ENCODE measurements at places on chromosomes 2 and 18. TPM values are rescaled to one million over a fixed set of nuclear protein-coding genes. Genes with fewer than 3 reads are reported as not detected.

Gene RBM43
- 0.83 TPM for polyA plus RNA-seq

Gene TTN
- 0.06 TPM for polyA plus RNA-seq

Gene ACADL
- not detected for polyA plus RNA-seq

Gene GALNT13
- not detected for polyA plus RNA-seq

Gene C2orf78
- polyA plus RNA-seq = not detected

Gene CPS1
- polyA plus RNA-seq = not detected

Gene IKZF2
- polyA plus RNA-seq = 13.6 TPM

- H3K27ac ChIP-seq = no peak overlapping the region
- peaks cover 6% of the 10 kb centered on the region for H3K4me1 ChIP-seq
- H3K36me3 ChIP-seq = no peaks in the 10 kb centered on the region
- H3K4me3 ChIP-seq = no peak overlapping the region
- peaks cover 2% of the 10 kb centered on the region for H3K27me3 ChIP-seq
These were observed 497.6 kb upstream of the FAM98A start for GRCh38 chr2:34096562-34097171.

DNA sequence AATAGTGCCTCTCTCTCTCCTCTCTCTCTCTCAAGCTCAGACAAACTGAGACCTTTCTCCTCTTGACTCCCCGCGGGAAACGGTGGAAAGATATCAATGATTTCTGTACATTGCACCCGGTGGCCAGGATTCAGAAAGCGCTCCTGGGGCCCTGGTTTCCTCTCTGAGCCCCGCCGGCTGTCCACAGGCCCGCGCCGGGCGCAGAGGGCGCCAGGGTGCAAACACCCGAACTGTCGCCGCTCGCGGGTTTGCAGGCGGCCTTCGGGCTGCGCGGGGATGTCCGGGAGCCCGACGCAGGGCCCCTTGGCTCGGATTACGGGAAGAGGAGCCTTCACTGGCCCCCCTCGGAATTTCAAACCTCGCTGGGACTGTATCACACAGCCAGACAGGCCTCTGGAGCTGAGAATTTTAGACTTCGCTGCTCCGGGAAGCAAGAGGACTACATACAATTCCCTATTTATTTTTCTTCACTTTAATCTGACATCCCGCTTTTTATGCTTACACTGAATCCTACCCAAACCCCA lies 5.2 kb upstream of the EN1 start:
- DNase-seq = no peak
- H3K27me3 ChIP-seq = peaks cover 65% of the 10 kb centered on the region
- H3K4me1 ChIP-seq = peaks cover 18% of the 10 kb centered on the region
- peaks cover 3% of the 10 kb centered on the region for H3K36me3 ChIP-seq

DNA sequence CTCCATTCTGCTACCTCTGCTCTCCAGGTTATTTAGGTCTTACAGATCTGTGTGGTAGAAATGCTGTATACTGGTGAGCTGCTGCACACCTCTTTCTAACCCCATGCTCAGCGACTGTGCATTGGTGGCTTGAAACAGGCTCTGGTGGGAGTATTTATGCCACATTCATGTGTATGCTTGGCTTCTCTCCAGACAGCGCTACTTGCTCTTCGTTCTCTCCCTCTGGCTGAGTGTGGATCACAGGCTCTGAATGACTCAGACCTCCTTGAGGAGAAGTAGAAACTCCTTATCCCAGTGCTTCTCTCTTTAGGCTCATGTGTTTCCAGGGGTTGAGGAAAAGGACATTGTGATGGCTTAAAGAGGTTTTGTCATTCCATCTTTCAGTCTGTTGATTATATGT lies 54.9 kb downstream of the FHOD3 start:
- no peak for DNase-seq
- H3K4me3 ChIP-seq = no peak overlapping the region
- no peak overlapping the region for H3K27ac ChIP-seq
- peaks cover 12% of the 10 kb centered on the region for H3K27me3 ChIP-seq
- H3K4me1 ChIP-seq = no peaks in the 10 kb centered on the region

DNA sequence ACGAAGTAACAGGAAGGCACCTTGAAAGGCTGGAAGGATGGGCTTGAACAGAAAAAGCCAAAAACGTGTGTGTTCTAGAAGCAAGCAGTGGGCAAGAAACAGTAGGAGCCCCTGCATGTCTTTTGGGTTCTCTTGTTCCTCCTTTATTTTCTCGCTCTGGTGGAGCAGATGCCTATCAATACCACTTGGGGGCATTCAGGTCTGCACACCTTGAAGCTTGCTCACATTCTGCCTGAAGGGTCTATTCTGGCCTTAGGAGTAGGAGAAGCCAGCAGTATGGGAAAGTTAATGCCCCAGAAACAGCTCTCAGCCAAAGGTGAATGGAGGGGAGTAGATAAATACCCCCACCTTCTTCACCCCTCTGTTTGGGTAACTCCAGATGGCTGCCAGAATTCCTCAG lies 204.5 kb downstream of the TXNL1 start:
- no peak for DNase-seq
- H3K27me3 ChIP-seq = peaks cover 2% of the 10 kb centered on the region
- peaks cover 13% of the 10 kb centered on the region for H3K4me1 ChIP-seq

- H3K36me3 ChIP-seq = no peaks in the 10 kb centered on the region
- H3K27ac ChIP-seq = no peak overlapping the region
- no peak for DNase-seq
- H3K4me1 ChIP-seq = no peaks in the 10 kb centered on the region
- H3K27me3 ChIP-seq = peaks cover 5% of the 10 kb centered on the region
These were observed 98.0 kb downstream of the MARCHF4 start for GRCh38 chr2:216274194-216274840.

- H3K27me3 ChIP-seq = peaks cover 6% of the 10 kb centered on the region
- no peaks in the 10 kb centered on the region for H3K4me1 ChIP-seq
- DNase-seq = no peak
These were observed 84.0 kb downstream of the SEPTIN10 start for GRCh38 chr2:109529532-109530449.

DNA sequence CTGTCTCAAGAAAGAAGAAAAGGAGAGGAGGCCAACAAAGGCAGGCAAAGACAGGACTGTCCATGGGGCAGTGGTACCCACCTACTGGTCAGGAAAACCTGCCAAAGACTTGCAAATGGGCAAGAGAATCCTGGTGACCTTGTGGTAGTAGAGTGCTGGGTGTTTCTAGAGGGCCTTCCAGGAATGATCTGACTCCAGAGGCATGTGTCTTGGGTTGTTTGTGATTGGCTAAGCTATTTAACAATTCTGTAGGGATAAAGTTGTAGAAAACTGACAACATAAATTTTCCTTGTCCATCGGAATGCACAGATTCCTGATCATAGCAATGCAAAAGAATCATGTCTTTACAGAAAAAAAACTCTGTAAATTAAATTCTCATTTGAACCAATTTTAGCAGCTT lies 68.5 kb upstream of the ZNF532 start:
- DNase-seq = no peak
- H3K4me3 ChIP-seq = no peak overlapping the region
- no peaks in the 10 kb centered on the region for H3K27me3 ChIP-seq

DNA sequence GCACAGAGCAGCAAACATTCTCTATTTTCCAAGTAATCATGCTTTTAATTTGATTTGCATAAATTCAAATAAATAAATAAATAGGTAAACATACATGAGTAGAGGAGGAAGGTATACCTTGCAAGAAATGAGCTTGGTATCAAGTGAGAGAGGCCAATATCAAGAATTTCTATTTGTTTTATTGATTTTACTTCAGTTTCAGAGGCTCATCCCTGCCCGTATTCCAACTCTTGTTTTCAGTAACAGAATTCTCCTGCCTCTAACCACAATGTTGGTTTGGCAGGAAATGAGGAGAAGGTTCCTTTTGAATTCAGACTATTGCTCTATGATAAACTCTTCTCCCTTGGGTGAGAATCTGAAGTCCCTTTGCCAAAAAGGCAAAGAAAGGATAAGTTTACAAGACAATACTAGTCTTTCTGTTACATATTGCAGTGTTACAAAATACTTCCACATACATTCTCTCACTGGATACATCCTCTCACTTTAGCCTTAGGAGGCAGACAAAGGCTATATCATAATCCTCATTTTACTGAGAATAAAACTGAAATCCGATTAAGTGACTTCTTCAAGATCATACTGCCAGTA lies 68.3 kb upstream of the ZNF397 start:
- H3K4me1 ChIP-seq = peaks cover 4% of the 10 kb centered on the region
- H3K36me3 ChIP-seq = no peaks in the 10 kb centered on the region
- DNase-seq = no peak
- no peak overlapping the region for H3K27ac ChIP-seq
- H3K27me3 ChIP-seq = peaks cover 2% of the 10 kb centered on the region
- no peak overlapping the region for H3K4me3 ChIP-seq

DNA sequence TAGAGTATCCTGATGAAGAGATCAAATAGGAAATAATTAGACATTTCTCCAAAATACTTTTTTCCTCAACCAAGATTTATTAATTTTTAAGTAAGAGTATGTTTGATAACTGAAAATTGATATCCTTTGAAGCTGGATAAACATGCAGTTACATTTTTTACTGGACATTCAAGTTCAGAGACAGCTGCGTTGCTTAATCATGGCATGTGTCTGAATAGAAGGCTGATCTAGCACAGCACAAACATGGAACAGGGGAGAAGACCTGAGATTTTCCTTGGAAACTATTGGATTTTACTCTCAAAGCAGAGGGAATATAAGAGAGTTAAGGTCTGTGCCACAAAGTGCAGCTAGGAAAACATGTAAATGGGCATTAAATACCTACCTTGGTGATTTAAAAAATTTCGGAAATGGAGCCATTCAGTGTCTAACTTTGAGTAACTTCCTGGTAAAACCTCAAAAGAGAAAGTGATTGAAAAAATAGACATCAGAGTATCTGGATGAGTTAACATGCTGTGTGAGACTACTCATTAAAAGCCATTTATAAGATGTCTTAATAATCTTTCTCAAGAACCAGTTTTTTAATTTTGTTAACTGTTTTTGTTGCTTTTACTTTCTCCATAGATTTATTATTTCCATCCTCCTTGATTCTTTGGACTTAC lies 31.8 kb downstream of the CRIM1 start:
- peaks cover 14% of the 10 kb centered on the region for H3K4me1 ChIP-seq
- no peak overlapping the region for H3K27ac ChIP-seq
- DNase-seq = peak; percentile 11
- H3K27me3 ChIP-seq = no peaks in the 10 kb centered on the region

- H3K27ac ChIP-seq = no peak overlapping the region
- no peaks in the 10 kb centered on the region for H3K4me1 ChIP-seq
- no peak for DNase-seq
- no peak overlapping the region for H3K4me3 ChIP-seq
These were observed 112.2 kb upstream of the ANKRD30BL start for GRCh38 chr2:132274000-132274399.

DNA sequence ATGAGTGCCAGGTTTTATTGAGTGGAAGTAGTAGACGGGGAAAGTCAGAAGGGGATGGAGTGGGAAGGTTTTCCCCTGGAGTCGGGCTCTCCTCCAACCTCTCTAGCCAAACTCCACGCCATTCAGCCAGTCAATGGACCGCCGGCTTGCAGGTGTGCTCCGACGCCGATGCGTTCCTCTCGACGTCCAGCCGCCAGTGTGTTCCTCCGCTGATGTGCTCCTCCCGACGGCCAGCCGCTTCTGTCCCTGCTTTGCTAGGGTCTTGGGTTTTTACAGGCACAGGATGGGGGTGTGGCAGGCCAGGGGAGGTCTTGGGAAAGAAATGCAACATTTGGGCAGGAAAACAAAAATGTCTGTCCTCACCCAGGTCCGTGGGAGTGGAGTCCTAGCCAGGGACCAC lies 94.3 kb upstream of the TEX51 start:
- H3K27me3 ChIP-seq = peaks cover 4% of the 10 kb centered on the region
- no peak overlapping the region for H3K27ac ChIP-seq
- H3K4me1 ChIP-seq = no peaks in the 10 kb centered on the region

DNA sequence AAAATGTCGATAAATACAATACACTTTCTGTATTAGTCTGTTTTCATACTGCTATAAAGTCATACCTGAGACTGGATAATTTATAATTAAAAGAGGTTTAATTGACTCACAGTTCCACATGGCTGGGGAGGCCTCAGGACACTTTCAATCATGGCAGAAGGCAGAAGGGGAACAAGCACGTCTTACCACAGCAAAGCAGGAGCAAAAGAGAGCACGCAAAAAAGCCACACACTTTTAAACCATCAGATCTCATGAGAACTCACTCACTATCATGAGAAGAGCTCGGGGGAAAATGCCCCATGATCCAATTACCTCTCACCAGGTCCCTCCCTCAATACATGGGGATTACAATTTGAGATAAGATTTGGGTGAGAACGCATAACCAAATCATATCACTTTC lies 256.7 kb downstream of the ANAPC1 start:
- no peak overlapping the region for H3K4me3 ChIP-seq
- peaks cover 22% of the 10 kb centered on the region for H3K36me3 ChIP-seq
- DNase-seq = no peak
- H3K27ac ChIP-seq = no peak overlapping the region

- no peak overlapping the region for H3K27ac ChIP-seq
- no peak overlapping the region for H3K4me3 ChIP-seq
- no peak for DNase-seq
- H3K36me3 ChIP-seq = no peaks in the 10 kb centered on the region
These were observed 117.0 kb upstream of the EML6 start for GRCh38 chr2:54606393-54606958.

- DNase-seq = no peak
- H3K36me3 ChIP-seq = no peaks in the 10 kb centered on the region
- H3K27ac ChIP-seq = no peak overlapping the region
- no peaks in the 10 kb centered on the region for H3K27me3 ChIP-seq
- peaks cover 37% of the 10 kb centered on the region for H3K4me1 ChIP-seq
- no peak overlapping the region for H3K4me3 ChIP-seq
These were observed 53.2 kb downstream of the SH3YL1 start for GRCh38 chr2:210660-211059.

GRCh38 chr2:209653134-209653533 lies 118.5 kb upstream of the UNC80 start:
- H3K27ac ChIP-seq = no peak overlapping the region
- no peak for DNase-seq
- H3K4me1 ChIP-seq = no peaks in the 10 kb centered on the region
- H3K4me3 ChIP-seq = no peak overlapping the region

- no peaks in the 10 kb centered on the region for H3K36me3 ChIP-seq
- H3K4me3 ChIP-seq = no peak overlapping the region
- no peak for DNase-seq
- no peaks in the 10 kb centered on the region for H3K27me3 ChIP-seq
These were observed 487.5 kb downstream of the DLGAP1 start for GRCh38 chr18:3967359-3968180.

DNA sequence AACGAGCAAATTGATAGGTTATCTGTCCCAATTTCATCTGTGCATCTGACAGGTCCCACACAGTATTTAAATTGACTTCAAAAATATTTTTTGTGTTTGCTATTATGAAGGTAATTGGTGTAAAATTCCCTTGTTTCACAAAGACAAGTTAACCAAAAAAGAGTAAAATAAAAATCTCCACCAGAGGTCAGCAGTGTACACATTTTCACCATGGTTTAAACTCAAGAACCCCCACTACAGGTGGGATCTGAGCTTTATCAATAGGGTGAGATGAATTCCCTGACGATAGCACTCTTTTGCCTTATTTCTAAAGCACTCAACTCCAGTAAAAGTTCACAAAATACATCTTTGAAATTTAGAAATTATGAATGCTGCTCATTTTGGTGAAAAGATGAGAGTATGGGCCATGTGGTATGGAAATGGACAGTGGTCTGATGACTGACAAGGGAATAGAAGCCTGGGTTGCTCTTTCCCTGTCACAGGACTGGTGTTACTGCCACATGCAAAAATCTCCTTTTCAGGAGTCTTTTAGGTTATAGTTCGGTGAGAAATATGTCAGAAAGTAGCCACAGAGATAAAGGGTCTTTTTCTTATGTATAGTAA lies 68.0 kb downstream of the SERPINB8 start:
- H3K4me3 ChIP-seq = no peak overlapping the region
- no peak for DNase-seq
- H3K4me1 ChIP-seq = no peaks in the 10 kb centered on the region
- H3K27me3 ChIP-seq = peaks cover 2% of the 10 kb centered on the region
